ENCODE measurements at places on chromosomes 6 and 20. TPM values are rescaled to one million over a fixed set of nuclear protein-coding genes. Genes with fewer than 3 reads are reported as not detected.
A peak's percentile ranks its signal among the peaks of the same experiment; 100 is the strongest.

- no peak for DNase-seq
These were observed 231.6 kb downstream of the HTR1B start for GRCh38 chr6:77231438-77232305.

The FRS3 gene
- 3.5 TPM for total RNA-seq

- no peak for DNase-seq
These were observed 45.7 kb downstream of the TSPYL4 start for GRCh38 chr6:116208056-116208785.

The ENPP1 gene
- 51.5 TPM for total RNA-seq

DNA sequence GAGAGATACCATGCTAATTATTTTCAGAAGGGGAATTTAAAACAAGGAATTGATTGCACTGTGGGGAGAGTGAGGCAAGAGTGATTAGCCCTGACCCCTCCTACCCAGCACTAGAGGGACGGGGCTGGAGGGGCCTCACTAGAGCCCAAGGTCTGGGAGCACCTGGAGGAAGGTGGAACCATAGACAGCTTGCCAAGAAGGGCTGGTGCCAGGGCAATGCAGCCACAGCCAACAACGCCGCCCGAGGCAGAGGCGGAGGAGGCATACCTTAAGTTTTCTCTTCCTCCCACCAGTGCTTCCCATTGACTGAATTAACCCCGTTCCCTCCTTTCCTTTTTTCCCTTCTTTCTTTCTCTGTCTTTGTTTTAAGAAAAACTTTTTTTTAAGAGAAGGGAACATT, 40.0 kb downstream of the IYD start:
- DNase-seq = peak; percentile 60

DNA sequence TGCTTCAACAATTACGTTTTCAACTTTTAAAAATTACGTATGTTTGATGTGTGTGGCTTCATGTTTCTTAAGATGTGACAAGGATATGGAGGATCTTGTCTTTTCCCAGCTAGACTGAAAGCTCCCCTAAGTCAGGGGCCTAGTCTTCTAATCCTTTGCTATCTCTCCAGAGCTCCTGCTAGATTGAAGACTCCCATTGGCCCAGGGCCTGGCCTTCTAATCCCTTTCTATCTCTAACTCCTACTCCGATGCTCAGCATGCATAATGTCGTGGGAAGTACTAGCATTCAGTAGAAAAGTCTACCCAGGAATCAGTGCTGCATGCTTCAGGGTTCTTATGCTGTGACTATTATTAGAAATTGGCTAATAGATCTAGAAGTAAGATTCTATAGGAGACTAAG, 144.8 kb upstream of the SUPT3H start:
- DNase-seq = no peak

The PGC gene
- not detected for total RNA-seq

DNA sequence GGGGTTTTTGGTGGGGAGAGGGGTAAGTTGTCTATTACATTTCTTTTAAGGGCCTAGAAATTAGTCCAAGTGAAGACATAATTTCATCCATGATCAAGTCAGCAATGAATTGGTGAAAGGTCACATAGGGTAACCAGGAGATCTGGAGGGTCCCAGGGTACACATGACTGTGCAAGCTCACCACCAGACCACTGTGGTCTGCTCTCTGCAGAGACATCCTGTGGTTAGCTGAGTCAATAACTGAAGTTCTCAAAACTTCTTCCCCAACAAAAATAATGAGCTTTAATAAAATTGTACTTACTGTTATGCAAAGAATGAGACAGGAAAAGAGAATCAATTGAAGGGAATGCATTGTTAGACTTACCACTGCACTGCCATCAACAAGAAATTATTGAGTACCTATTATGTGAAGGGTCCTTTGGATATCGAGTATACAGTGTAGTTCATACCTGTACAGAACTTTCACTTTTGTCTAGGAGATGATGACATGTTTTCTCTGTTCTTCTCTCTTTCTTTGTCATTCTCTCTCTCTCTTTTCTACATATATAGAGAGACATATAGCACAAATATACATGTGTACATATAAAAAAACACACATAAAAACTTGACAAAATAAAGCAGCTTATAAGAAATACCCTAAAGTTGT, 209.8 kb downstream of the GJA1 start:
- DNase-seq = no peak

- DNase-seq = no peak
These were observed 2.2 kb downstream of the IFNGR1 start for GRCh38 chr6:137216875-137217553.

The LKAAEAR1 gene
- total RNA-seq = not detected

DNA sequence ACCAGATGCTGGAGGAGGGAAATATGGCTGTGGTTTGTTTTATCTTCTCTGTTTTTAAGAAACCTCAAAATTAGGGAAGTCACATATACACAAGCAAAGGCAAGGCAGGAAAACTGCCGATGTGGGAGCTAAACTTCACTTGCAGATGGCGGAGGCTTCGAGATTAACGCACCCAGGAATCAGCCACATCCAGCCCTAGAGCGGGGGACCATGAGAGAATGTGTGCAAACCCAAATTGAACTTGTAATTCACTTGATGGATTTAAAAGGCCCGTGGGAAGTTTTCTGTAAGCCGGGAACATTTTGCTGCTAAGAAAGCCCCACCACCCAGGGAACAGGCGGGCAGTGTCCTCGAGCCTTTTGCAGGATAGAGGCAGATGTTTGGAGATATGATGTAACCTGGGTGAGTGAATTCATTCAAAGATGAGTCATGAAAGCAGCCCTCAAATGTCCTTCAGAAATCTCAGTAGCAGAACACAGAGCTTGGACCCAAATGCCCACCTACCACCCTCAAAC, 39.9 kb downstream of the PREX1 start:
- DNase-seq = no peak

The BPIFA1 gene
- not detected for total RNA-seq

The GHRH gene
- not detected for total RNA-seq

- DNase-seq = no peak
These were observed 336.1 kb upstream of the CITED2 start for GRCh38 chr6:139710556-139710955.

The OSER1 gene
- 59.6 TPM for total RNA-seq

The PTCRA gene
- not detected for total RNA-seq
